Omental fat pad (tissue), 4 donors: ENCODE measurements at places on chromosomes 7 and 10.

DNA sequence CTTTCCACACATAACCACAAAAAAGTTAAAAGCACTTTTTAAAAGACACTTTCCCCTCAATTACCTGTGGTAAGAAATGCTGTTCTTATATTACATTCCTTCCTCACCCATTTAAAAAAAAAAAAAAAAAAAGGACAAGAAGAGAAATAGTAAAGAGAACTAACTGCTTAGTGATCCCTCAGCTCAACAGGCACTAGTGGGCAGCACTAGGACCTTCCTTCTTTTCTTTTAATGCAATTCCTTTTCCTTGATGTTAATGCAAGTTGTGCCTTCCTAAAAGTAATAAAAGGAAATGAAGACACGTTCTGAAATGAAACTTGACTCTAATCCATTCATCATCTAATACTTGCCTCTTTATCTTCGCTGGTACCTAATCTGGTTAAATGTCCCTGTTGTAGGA lies 189.7 kb downstream of the TCF7L2 start:
- no peak for DNase-seq

DNA sequence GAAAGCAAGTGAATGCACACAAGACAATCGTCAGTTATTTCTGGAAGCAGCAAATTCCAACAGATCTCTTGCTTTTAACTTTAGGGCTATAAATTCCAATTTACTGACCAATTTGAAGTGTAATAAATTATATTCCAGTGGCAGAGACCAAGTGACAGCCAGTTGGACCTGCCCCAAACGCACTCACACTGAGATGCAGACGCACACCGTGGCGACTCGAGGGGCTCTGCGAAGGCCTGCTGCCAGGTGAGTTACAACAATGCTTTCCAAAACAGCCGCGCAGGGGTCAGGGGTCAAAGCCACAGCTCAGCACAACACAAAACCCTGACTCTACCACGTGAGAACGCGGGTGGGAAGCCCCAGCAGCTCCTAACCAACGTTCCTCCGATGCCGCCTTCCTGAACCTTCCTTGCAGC lies 97.4 kb downstream of the ZRANB1 start:
- no peak for DNase-seq

- DNase-seq: peak; percentile 89
Observed at GRCh38 chr10:34638406-34639054, 176.6 kb downstream of the PARD3 start.

GRCh38 chr7:80646083-80646865 lies 7.8 kb downstream of the CD36 start:
- DNase-seq: no peak

GRCh38 chr7:152894295-152895170 lies 135.0 kb downstream of the ACTR3B start:
- no peak for DNase-seq

- no peak for DNase-seq
Observed at GRCh38 chr7:3082831-3083230, 39.2 kb upstream of the CARD11 start.

GRCh38 chr10:43293677-43294057 lies 26.8 kb upstream of the RASGEF1A start:
- DNase-seq: no peak

DNA sequence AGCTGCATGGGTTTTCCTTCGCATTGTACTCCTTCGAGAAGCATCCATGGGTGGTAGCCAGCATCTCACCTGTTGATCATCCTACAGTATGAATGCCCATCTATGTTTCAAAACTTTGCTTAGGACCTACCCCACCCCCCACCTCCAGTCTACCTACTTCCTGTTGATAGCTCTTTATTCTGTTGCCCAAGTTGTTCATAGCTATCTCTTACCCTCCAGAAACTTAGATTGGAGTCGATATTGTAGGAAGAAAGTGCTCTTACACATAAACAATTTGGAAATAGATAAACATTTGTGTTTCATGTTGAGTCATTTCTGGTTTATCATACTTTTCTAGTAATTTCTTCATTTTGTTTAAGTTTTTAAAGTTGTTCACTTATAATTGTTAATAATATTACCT lies 90.1 kb downstream of the FAS start:
- DNase-seq: no peak

DNA sequence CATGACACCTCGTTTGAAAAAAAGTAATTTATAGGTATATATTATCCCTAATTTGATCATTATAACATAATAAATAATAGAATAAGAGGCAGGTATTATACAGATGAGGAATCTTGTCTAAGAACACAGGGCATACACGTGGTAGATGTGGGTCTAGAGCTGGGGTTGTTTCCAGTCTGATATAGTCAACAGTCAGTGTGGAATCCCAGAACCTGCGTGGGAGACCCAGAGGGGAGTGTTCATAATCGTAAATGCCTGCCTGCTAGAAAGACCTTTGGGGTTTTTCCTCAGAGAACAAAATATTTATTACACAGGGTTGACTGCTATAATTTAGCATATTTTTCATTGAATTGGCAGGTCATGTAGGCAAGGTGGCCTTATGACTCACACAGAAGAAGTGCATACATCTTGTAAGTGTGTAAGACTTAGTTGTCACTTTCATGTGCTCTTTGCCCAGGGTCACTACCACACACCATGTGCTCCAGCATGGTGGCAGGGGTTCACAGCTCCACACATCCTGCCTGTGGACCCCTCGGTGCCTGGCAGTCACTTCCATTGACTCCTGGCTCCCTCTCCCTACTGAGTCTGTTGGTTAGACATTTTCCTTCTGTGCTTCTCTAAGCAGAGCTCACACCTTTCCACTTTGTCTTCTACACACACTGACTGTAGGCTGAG lies 94.9 kb upstream of the IKZF1 start:
- no peak for DNase-seq

DNA sequence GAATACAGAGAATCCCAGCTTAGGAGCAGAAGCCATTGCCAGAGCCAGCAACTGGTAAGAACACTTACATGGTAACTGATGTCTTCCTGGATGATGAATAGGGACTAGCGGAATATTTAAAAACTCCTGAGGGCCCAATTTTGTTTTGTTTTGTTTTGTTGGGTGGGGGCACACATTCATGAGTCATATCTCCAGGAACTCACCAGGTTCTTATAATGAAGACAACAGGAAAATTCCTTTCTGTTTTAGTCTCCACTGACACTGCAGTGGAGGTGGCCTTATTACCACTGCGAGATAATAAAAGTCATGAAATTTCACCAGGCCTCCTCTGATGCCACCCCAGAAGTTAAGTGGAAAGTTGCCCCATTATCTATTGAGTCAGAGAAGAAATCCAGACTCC lies 6.6 kb upstream of the CUZD1 start:
- DNase-seq: no peak

GRCh38 chr10:28769091-28769604 lies 91.8 kb downstream of the BAMBI start:
- DNase-seq: no peak

DNA sequence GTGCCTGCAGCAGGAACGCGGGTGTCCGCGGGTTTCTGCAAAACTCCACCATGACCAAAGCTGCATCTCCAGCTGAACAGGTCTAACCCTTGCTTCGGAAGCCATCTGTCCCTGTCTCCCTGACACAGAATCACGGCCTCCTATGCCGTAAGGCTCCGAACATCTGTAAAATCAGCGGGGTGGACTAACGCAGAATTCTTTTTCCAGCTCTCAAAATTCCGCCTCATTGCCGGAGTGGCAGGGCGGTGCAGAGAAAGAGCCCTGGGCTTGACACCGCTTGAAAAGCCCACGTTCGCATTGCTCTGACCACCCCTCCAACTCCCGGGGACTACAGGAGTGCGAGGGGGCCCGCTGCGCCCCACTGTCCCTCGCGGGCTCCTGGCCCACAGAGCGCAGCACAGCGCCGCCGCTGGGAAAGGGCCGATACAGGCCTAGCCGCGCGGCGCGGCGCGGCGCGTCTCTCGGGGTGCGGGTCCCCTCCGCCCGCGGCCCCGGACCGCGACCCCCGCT lies 409 bp downstream of the DNMBP start:
- DNase-seq: no peak

DNA sequence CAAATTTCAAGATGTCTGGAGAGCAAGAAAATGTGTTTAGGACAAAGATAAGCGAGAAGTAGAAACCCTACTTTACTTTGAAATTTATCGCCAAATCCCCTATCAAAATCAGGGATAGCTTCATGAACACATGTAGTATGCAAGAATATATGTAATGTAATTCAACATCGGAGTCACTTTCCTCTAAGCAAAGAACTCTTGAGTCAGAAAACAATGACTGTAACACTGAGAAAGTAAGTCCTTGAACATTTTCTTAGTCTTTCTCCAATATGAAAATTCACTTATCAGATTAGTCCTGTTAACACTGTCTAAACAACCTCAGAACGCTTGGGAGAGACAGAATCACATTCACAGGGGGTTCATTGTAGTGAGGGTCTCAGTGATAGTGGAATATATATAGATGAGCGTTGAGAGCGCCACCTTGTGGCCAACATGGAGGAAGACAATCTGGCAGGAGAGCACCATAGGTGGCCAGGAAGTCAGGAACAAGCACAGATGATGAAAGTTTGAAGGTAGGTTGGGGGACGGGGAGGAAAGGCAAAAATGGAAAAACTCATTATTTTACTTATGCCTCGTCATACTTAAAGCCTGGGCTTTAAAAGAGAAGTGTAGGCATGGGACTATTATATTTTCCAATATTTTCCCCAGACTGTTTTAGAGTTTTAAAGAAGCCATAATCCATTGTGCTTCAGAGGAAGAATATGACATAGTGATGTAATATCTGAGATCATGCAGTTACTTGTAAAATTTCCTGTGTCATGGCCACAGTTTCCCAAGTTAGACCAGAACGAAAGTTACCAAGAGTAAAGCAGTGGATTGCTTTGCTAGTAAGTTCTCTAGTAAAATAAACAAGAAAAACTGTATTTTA lies 115.5 kb upstream of the GNAI1 start:
- no peak for DNase-seq

DNA sequence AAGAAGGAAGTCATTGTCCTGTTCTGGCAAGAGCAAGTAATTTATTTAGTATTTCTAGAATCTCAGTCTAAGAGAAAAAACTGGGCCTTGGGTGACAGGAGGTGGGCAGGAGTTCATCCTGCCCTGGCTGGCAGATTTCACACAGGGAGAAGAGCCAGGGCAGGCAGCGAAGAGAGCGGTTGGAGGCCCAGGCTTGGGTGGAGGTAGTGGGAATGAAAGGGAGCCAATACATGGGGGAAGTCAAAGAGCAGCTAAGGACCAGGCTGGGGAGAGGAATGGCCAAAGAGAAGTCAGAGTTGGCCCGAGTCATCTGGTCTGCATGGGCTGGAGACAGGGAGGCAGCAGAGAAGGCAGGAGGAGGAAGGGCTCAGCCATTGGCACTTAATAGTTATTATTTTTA lies 51.4 kb downstream of the HECW1 start:
- no peak for DNase-seq

DNA sequence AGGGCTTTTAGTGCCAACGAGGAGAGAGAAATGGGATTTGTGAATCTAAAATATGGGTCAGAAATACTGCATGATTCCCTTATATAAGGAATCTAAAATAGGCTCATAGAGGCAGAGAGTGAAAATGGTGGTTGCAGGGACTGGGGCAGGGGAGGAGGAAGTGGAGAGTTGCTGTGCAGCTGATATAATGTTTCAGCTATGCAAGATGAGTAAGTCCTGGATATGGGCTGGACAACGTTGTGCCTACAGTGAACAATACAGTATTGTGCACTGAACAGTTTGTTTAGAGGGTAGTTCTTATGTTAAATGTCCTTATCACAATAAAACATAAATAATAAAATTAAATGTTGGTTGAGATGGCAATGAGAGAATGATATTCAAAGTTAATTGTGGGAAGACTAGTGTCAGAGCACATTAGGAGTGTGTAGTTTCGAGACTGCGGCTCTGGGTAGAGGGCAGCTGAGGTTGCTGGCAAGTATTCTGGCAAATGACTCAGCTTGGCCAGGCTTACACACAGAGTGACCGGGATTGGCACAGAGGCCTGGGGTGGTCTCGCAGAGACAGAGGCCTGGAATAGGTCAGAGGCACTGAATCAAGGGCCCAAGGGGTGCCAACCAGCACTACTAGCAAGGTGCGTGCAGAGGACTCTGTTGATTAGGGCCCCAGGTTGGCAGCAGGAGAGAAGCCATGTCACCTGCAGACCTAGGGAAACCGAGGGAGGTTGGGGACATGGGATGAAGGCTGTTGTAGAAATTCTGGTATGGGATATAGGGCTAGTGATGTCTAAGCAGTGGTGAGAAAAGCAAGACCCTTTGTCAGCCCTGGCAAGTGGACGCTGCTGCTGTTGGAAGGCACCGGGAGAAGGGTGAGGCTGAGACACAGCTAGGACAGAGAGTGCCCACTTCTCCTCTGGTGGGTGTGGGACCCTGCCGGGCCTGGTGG lies 2.8 kb upstream of the DEPP1 start:
- no peak for DNase-seq

GRCh38 chr7:97200018-97200417 lies 82.5 kb downstream of the SDHAF3 start:
- DNase-seq: no peak

DNA sequence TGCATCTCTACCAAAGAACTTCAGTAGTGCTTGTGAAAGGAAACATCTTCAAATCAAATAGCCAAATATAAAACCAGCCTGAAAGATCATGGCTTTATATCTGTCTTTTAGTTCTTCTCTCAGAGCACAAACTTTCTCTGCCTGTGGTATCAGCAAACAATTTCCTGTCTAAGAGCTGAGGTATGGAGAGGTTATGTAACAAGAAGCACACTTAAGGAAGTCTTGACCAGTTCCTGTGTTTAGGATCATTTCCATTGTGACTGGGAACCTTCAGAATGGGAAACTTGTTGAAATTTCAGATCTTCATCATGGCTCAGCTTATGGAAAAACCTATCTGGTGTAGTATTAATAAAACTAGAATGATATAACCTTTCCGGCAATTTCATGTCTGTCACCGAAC lies 148.8 kb downstream of the MBL2 start:
- no peak for DNase-seq

DNA sequence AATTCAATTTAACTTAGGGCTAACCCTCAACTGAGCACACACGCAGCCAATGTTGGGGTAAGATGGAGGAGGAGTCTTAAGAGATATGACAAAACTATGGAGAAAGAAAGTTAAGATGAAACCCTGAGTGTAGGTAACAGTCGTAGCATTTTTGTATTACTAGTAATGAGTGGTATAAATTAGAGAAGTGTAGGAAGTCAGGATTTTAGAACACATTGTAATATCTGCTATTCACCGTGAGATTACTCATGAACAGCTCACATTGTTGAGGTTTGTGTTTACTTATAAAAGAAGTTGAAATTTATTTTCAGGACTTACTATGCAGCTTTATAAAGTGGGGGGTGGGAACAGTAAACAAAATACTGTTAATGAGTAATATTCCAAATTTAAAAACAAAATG lies 107.2 kb downstream of the ARHGAP21 start:
- DNase-seq: no peak

DNA sequence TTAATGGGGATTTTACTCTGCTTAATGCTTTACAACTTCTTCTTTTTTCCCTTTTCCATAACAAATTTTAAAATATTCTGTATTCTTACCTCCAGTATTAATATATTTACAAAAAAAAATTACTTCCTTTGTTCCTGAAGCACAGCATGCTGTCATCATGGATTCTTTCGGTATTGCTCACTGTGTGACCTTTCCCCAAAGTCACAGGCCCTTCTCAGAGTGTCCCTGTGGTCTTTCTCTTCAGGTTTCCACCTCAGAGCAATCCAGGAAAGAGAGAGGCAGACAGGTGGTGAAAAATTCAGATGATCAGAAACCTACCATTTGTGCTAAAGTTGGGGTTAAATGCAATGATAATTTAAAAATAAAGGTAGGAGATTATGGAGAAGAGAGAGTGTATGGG lies 13.0 kb downstream of the AOAH start:
- DNase-seq: no peak
